Adrenal gland (tissue), 19 donors: ENCODE measurements at places on chromosomes 13 and 19. TPM values are rescaled to one million over a fixed set of nuclear protein-coding genes. Genes with fewer than 3 reads are reported as not detected.

- no peak overlapping the region for H3K27ac ChIP-seq
- H3K27me3 ChIP-seq = no peaks in the 10 kb centered on the region
- H3K36me3 ChIP-seq = peaks cover 46% of the 10 kb centered on the region
- H3K4me1 ChIP-seq = no peaks in the 10 kb centered on the region
- no peak overlapping the region for H3K4me3 ChIP-seq
Measured at GRCh38 chr13:77009011-77009410, 17.1 kb downstream of the CLN5 start.

DNA sequence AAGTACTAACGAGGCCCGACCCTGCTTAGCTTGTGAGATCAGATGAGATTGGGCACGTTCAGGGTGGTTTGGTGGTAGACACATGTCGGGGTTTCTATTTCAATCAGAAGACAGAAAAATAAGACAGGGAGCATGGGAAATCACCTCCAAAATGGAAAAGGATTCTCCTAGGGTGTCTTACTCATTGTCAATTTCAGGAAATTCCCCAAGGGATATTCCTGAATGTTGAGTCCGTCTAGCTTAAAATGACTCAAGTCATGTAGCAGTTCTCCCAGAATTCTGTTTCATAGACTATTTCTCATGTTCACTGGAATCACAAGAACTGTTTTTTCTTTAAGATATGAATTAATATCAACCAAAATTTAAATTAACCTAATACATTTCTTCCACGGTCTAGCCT is 380.1 kb downstream of the EFNB2 start:
- DNase-seq = no peak
- no peak overlapping the region for H3K4me3 ChIP-seq
- no peaks in the 10 kb centered on the region for H3K36me3 ChIP-seq

GRCh38 chr19:13118424-13119193 is 545 bp downstream of the NACC1 start:
- peak; percentile 62 for DNase-seq
- H3K4me1 ChIP-seq = peaks cover 32% of the 10 kb centered on the region
- H3K4me3 ChIP-seq = peak overlapping the region; percentile 29

MATK gene
- total RNA-seq = 0.72 TPM

- no peak overlapping the region for H3K4me3 ChIP-seq
- no peak overlapping the region for H3K27ac ChIP-seq
- no peaks in the 10 kb centered on the region for H3K36me3 ChIP-seq
- no peaks in the 10 kb centered on the region for H3K4me1 ChIP-seq
- no peaks in the 10 kb centered on the region for H3K27me3 ChIP-seq
Measured at GRCh38 chr13:72617951-72618350, 109.5 kb downstream of the MZT1 start.
